ENCODE measurements at places on chromosomes 16 and 17.

GRCh38 chr16:73354434-73354833 lies 306.5 kb upstream of the ZFHX3 start:
- DNase-seq = no peak

GRCh38 chr16:10501016-10501607 lies 79.3 kb downstream of the EMP2 start:
- DNase-seq = no peak

GRCh38 chr17:7673239-7673638 lies 14.1 kb downstream of the TP53 start:
- DNase-seq = peak; percentile 39

DNA sequence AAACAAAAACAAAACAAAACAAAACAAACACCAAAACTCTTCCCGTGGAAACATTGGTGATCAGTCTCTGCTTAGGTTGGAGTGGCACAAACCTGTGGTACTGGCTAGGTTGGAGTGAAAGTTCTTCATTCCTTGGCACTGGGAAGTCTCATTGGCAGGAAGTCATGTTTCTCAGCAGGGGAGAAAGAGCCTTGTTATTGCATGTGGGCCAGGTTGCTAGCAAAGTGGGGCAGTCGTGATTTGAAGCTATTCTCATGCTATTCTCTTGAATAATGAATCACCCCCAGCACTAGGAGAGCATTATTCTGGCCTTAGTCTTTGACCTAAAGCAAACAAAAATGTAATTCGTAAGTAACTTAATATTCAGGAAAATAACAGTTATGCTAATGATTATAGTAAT lies 24.3 kb upstream of the B4GALNT2 start:
- no peak for DNase-seq

DNA sequence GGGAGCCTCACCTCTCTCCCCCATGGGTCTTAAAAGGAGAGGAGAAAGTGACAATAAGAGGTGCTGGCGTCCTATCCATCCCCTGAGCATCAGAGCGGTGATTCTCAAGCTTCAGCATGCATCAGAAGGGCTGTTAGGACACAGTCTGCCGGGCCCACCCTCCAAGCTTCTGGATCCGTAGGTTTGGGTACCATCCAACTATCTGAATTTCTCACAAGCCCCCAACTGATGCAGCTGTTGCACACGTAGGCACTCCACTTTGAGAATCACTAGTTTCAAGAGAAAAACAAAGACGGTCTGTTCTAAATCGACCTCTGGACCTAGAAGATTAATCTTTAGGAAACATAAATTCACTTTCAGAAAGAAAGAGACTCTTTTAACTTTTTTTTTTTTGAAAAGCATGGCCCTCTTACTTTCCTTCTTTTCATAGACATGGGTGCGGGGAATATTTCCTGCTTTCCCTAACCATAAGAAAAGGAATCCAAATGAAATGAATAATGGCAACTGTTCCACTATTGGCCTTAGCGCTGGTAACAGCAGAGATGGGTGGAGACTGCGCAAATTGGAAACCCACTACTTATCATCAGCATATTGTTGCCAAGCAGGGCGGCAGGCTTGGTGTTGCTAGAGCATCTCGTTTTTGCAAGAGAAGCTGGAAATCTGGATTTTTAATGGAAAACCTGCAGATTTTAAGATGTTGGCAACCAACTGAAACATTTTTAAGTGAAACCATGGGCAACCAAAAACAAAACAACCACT lies 144.4 kb downstream of the GAS7 start:
- DNase-seq = no peak

DNA sequence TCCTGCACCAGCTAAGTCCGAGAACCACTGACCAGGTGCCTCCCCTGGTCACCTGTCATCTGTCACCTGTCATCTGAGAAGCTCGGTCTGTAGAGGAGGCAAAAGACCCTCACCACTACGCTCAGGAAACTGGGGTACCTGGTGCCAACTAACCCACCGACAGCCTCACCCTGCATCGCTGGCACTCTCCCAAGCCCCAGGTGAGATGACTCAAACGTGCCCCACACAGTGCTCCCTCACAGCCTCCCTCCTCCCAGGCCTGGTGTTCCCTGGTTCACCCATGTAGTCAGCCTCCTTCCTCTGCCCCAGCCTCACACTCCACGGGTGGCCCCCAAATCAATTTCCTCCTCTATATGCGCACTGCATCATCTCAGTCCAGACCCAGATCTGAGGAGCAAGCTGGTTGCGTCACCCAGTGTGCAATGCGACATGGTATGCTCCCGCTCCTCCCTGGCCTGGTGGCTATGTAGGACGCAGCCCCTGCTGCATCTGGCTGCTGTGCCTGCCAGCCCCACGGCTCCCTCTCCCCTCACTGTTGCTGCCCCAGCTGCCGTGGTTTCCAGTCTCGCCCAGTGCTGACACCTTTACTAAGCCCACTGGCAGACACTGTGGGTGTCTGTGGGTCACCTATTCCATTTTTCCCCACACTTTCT lies 68.3 kb downstream of the GTF3C1 start:
- no peak for DNase-seq

- DNase-seq = no peak
Observed at GRCh38 chr17:66192378-66192687, 400 bp upstream of the CEP112 start.

- DNase-seq = no peak
Observed at GRCh38 chr17:34723875-34724274, 144.5 kb downstream of the TMEM132E start.
